ENCODE measurements at places on chromosomes 6 and 20. TPM values are rescaled to one million over a fixed set of nuclear protein-coding genes. Genes with fewer than 3 reads are reported as not detected.

DNA sequence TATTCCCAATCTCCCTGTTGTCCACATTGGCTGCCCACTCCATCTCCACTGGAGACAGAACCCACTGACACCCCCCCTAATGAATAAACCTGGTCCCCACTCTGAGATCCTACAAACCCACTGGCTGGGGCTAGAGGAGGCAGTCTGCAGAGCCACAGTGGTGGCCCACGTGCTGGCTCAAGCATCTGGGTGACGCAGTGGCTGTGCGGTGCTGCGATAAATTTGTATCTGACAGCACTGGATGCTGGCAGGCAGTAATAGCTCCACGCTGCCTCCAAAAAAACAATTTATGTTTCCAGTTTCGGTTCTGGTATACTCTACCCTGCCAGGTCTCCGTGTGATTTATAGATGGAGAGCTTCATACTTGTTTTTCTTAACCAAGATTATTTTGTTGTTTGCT is 87.1 kb upstream of the SYNDIG1 start:
- DNase-seq: peak; percentile 64

Gene KIAA0408
- 1.8 TPM for total RNA-seq

DNA sequence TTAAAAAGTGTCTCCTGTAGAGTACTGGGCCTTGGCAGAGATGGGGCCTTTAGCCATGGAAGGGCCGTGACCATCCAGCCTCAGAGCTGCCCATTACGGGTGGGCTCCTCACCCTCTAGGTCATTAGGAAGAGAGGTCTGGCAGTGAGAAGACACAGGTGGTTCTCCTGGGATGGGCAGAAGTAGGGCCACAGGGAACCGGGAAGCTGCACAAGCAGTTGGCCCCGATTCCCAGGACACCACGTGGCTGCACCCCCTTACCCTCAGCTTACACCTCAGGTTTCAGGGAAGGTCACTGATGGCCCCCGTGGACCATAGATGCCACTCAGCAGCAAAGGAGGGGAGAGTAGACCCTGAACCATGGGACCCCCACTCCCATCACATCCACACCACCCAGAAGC is 1.6 kb downstream of the RAET1G start:
- no peak for DNase-seq

Gene LZTS3
- total RNA-seq: 12.5 TPM

DNA sequence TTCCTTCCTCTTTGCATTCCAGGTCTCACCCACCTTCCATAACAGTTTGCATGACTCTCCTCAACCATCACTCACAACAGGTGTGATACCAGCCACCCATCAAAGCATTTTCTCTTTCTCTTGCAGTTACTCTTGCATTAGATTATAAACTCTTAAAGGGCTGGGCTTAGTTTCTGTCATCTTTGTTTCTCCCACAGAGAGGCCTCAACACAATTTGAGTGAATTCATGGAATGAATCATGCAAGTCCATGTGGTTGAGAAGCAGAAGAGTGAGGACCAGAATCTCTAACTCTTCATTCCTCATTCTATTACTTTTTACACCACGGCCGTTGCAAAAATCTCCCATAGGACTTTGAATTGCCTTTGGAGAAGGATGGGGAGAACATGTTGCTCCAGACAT is 31.4 kb downstream of the OGFRL1 start:
- DNase-seq: no peak

- no peak for DNase-seq
Measured at GRCh38 chr6:101454106-101454676, 60.7 kb downstream of the GRIK2 start.

Gene ZMYND8
- 42.9 TPM for total RNA-seq

- no peak for DNase-seq
Measured at GRCh38 chr6:146889303-146889702, 290.5 kb downstream of the ADGB start.

Data from adrenal gland (tissue), 19 donors.